ENCODE measurements at places on chromosomes 7 and 10.

GRCh38 chr7:65989694-65990080 lies 7.7 kb upstream of the GUSB start:
- DNase-seq: no peak

DNA sequence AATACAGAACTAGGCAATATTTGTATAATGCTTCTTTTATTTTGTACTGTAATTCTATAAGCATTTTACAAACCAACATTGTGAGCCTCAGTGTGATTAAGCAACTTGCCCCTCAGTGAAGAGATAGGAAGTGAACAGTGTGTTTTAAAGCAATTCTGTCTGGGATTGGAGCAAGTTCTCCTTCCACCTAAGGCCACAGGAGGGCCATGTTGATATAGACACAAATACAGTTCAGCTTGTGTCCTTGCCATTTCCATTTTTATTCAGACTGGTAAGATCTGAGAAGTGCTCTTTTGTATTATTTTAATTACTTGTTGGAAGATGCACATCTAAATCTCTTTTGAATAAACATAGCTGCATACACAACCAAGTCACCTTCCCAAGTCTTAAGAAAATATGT lies 416.3 kb upstream of the COBL start:
- no peak for DNase-seq

GRCh38 chr7:66697449-66698438 lies 42.8 kb upstream of the RABGEF1 start:
- DNase-seq: no peak

- no peak for DNase-seq
Observed at GRCh38 chr10:77631241-77631640, 6.4 kb downstream of the KCNMA1 start.

DNA sequence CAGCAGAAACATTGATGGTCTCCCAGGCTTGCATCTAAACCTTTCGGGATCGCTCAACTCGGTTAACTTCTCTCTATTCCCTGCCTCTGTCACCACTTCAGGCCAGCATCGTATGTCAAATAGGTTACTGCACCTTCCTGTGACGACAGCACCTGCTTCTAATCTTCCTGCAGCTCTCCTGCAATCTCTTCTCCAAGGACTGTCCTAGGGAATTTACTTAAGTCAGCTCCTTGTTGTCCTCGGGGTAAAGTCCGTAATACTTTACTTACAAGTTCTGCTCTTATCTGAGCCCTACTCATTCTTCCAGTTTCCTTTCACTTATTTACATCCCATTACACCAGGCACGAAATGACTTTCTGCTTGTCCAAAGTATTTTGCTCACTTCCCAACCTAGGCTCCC lies 372.7 kb upstream of the AKR1E2 start:
- DNase-seq: no peak

GRCh38 chr7:32243687-32244290 lies 173.6 kb upstream of the PDE1C start:
- DNase-seq: no peak

DNA sequence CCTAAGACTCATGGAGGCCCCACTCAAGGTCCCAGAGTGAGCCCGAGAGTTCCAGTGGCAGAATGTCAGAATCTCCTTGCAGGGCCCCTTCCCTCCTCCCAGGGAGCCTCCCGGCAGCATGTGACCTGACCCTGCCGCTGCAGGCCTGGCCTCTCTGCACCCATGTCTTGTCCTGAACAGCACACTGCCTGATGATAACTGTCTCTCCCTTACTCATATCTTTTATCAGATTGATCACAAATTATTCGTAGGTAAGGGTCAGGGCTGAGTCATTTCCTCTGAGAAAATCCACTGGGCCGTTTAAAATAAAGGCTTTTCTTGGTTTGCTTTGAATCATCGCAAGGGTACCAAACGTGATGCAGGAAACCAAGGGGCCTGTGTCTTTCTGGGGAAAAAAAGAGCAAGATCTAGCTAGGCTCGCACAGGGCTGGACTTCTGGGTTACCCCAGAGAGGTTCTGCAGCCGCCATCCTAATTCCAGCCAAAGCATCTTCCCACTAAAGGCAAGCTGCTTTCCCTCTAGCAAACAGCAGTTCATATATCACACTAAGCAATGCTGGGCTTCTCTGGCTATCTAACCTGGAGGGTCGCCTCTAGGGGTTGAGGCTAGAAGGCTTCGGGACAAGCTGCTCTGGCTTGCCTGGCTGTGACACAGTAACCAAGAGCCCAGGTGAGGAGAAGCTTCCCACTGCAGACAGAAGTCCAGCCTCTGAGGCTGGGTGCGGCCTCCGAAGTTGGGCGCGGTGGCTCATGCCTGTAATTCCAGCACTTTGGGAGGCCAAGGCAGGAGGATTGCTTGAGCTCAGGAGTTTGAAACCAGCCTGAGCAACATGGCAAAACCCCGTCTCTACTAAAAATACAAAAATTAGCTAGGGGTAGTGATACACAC lies 104.9 kb downstream of the SPDYE5 start:
- peak; percentile 43 for DNase-seq

DNA sequence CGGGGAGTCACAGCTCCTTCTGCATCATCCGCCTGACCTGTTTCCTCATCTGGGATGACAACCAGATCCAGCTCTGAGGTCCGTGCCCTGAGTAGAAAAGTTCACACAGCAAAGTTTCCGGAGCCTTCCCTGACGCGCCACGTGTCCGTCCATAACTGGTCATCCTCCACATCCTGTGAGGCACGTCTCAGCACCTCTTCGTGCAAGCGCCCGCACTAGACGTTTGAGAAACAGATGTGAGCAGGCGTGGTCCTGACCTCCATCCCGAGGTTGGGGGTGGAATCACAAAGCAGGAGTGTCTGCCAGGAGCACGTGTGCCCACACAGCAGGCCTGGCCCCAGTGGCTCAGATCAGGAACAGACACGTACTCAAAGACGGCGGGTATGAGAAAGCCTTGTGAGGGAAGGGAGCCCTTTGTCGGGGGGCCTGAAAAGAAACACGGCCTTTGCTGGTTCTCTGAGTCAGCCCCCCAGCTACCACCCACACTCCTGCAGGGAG lies 520.8 kb downstream of the DNAJB6 start:
- no peak for DNase-seq

GRCh38 chr10:49037187-49037586 lies 78.1 kb downstream of the VSTM4 start:
- DNase-seq: no peak

GRCh38 chr10:76459016-76459730 lies 1027.7 kb downstream of the LRMDA start:
- DNase-seq: no peak
